ENCODE measurements at places on chromosomes 1 and 21.

DNA sequence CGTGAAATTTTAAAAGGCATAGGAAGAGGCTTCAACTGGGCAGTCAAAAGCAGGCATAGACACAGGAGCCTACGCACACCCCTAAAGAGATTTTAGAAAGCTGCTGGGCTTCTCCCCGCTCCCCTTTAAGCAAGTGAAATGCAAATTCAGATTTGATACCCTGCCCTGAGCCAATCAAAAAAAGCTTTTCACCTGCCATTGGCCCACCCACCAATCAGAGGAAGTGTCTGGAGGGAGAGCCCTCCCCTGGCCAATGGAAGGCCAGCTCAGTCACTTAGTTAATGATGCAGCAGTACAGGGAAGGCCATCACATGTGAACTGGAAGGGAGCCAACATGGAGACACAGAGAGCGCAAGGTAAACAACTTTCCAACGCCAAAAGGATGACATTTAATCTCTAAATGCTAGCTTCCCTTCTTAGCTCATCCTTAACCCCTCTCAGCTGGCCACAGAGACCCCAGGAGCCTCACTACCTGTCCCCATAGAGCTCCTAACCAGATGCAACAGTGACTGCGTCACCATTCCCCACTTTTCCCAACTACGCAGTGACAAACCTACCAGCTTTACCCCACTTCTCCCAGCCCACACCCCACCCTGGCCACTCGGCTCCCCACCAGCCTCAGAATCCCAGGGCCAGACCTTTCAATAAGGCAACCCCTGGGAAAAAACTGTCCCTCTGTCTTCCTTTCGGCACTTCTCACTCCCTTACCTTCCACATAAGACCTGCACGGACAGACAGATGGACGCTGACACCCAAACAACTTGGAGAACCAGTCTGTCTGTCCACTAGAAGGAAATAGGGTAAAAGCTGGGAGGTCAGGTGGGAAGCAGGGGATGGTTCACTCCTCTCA, 71.0 kb downstream of the CD46 start:
- no peak for DNase-seq

DNA sequence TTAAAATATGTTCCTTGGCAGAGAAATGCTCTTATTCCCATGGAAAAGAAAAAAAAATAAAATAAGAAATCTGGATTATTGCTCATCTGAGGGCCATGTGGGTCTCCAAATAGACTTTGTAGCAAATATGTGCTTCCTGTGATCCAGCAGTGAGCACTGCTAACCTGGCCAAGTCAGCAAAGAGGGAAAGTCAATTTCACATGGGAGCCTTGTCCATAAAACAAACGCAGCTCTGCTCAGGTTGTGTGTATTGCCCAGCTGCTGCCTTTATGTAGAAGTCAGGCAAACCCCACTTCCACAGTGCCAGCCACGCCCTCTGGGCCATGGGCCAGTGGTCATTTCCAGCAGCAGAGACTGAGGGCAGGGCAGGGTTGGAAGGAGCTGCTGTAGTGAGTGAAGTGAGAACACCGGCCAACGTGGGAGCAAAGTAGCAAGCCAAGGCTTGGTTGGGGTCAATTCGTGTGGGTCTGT, 174.3 kb downstream of the LYPLAL1 start:
- no peak for DNase-seq

GRCh38 chr1:6095511-6096242, 50.0 kb downstream of the KCNAB2 start:
- no peak for DNase-seq

DNA sequence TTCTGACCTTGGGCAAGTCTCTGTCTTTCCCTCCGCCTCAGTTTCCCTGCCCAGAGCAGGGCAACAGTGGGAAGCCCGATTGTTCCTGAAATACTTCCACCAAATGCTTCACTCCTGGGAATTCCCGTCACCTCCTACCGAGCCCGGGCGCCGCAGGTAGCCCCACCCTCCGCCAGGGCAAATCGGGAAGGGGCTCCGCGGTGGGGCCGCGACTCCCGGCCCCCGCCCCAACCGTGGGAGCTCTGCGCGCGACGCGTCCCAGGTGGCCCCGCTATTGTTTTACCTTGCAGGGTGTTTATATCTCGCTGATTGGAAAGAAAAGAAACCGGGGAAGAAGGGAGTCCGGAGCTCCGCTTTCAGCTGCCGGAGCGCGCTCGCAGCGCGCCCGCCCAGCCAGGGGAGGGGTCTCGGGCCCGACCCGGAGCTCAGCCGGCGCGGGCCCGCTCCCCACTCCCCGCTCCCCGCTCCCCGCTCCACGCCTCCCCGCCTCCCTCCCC, 407 bp downstream of the IGSF3 start:
- no peak for DNase-seq

DNA sequence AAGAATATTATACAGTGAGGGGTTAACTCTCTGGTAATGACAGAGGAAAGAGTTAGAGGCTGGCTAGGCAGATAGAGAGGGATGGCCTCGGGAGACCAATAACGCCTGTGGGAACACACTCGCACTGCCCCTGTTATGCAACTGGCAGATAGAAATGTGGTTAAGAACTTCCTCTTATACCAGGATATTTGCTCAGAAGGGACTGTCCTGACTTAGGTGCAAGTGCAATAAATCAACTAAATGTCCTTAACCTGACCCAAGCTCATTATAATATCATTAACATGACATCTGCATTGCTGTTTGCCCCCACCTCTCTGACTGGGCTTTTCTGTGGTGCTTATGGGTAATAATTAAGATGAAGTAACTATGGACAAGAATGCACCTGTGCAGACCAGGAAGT, 1518.0 kb downstream of the NCAM2 start:
- no peak for DNase-seq

- DNase-seq = no peak
These were observed 27.9 kb upstream of the ZNF496 start for GRCh38 chr1:247359559-247359958.

DNA sequence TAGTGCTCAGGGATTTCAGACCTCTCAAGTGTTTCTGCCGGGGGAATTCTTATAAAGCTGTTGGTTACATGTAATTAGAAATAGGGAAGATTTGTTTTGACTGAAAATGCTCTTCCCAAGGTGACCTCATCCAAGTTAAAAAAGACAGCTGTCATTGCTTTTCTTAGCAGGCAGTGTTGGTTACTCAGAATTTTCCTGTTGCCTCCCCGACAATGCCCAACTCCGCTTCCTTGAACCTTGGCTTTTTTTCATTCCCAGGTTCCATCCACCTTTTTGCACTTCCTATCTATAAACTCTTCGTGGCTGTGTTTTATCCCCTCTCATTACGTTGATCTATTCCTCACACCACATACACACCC, 825 bp upstream of the DPH5 start:
- no peak for DNase-seq

DNA sequence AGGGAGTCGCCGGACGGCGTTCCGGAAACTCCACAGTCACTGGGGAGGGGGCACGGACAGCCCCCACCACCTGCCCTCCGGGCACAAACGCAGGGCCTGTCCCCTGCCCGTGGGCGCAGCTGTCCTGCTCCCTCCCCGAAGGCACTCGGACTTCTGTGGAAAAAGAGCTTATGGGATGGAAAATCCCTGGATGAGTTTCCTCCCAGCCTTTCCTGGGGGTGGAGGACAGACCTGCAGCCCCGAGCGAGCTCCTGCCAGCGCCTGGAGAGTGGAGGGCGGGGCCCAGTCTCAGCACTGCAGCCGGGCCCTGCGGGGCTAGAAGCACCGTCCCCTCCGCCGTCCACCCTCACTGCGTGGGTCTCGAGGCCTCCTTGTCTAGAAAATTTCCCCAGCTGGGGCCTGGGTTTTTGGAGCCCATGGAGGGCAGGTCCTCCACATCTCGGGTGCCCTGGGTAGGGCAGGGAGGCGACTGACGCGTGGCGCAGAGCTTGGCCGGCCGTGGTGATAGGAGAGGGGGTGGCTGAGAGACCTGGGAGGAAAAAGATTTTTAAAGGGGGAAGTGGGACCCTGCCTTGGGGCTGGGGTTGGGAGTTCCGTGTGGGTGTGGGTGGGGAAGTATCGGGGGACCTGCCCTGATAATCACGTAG, 6.4 kb upstream of the COL6A1 start:
- no peak for DNase-seq

DNA sequence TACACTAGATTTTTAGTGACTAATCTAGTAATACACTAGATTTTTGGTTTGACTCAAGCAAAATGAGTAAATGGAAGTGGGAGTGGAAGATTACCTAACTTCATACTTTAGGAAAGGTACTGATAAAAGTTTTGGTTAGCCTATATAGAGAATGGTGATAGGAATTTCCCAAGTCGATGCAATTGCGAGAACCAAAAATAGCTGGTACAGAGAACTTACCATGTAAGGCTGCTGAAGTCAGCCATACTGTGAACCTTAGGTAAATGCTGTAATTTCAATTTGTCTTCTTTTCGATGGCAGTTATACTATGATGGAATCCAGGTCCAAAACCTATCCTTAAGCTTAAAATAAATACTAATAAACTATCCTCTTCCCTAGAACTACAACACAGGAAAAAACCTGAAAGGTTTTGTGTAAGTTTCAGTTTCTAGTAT, 4.6 kb downstream of the PNRC2 start:
- no peak for DNase-seq
